AG10803 (cell line): ENCODE measurements at places on chromosomes 11 and 22.
A peak's percentile ranks its signal among the peaks of the same experiment; 100 is the strongest.

GRCh38 chr11:125923012-125923579 lies 18.8 kb downstream of the DDX25 start:
- peak; percentile 66 for DNase-seq

- DNase-seq, result no peak
Observed at GRCh38 chr11:16555956-16556355, 182.5 kb upstream of the C11orf58 start.

DNA sequence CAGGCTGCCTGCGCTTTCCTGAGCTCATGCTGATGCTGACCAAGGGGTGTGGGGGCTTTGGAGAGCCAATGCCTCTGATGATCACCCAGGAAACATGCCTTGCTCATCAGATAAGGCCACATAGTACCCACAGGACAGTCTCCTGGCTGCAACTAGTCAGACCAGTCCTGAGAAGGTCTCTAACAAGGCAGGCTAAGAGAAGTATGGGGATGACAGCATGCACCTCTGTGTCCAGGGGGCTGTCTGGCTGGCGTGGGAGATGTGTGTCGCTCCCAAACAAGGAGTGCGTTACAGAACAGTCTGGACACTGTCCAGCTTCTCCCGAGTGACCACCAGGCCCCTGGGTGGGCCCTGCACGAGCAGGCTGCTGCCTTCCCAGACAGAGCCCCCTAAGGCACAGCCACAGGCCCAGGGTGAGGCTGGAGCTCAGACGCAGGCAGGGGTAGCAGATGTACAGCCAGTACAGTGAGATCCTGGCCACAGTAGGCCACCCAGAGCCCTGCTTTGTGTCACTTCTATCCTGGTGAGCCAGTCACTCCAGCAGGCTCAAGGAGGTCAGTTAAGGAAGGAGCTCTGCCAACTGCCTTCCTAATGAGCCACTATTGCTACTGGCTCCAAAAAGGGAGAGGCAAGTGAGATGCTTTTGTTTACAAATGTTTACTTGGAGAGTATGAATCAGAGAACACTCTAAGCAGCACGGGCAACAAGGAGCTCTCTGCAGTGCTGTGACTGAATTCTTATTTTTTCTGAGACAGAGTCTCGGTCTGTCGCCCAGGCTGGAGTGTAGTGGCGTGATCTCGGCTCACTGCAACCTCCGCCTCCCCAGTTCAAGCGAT lies 66.0 kb upstream of the CLTCL1 start:
- peak; percentile 13 for DNase-seq

GRCh38 chr22:47990481-47990880 lies 1228.0 kb downstream of the TBC1D22A start:
- no peak for DNase-seq

DNA sequence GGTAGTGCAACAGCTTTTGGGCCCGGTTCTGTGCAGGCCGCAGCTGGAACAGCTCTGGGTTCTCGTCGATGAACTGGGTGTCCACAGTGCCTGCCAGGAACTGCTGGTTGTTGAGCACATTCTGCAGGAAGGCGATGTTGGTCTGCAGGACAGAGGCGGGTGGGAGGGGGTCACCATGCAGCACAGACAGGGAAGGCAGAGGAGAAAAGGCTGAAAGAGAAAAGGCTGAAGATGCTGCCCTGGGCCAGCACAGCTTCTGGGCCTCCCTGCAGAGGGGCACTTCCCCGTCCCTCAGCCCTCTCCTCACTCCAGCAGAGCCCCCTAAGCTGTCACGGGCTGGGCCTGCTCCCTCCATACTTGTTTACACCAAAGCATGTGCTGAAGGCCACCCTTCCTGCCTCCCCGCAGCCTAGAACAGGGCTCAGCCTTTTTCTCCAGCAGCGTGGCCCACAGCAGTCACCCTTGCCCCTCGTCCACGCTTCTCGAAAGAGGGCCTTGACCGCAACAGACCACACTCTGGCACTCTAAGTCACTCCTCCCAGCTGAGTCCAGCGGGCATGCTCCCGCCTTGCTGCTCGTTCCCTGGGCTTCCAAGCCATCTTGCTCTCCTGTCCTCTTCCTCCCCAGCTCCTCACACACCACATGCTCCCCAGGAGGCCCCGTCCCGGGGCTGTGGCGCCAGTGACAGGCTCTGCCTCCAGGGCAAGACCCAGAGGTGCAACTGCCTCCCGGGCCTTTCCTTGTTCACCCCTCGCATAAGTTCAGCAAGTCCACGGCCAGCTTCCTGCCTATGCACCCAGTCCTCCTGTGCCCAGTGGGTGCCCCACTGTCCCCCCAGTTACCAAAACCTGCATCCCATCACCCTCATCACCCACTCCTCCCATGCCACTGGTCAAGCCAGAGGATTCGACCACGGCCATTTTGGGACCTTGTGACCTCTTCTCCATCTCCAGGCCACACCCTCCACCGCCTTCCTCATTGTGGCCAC lies 3.3 kb upstream of the LRFN4 start:
- no peak for DNase-seq

- no peak for DNase-seq
Observed at GRCh38 chr11:33897761-33898375, 6.0 kb upstream of the LMO2 start.

DNA sequence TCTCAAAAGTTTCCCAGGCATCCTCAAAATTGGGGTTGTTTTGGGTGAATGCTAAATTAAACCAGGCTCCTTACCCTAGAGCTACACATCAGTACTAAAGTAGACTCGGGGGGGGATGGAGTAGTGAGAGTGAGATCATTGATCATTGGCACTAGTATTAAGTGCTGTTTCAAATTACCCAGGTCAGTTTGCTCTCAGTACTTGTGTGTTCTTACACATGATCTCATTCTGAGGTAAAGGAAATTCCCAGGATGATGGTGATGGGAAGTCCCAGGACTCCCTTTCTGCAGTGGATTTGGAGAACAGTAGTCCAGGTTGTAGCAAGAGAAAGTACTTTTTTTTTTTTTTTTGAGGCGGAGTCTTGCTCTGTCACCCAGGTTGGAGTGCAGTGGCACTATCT lies 12.5 kb downstream of the RBM4 start:
- DNase-seq, result peak; percentile 12

GRCh38 chr22:45869340-45869847 lies 107.6 kb downstream of the WNT7B start:
- DNase-seq, result no peak

DNA sequence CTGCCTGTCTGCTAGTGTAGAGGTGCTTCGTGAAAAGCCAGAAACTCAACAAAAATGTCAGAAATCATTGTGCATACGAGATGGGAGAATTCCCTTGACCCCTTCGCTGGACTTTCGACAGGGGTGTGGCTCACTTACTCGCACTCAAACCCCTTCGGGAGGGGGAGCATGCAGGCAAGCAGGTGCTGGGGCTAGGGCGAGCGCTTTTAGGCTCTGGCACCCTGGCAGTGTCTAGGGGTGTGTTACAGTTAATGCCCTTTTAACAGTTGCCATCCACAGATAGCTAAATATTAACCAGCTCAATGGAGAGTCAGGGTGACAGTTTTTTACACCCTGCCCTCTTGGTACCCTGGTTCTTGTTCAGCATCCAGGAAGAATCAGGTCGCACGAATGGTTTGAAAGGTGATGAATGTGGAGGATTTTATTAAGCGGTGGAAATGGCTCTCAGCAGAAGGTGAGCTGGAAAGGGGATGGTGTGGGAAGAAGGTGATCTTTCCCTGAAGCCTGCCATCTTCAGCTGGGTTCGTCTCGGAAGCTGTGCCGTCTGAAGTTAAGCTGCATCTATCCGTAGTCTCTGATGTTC lies 59.6 kb upstream of the SHANK2 start:
- DNase-seq, result no peak

DNA sequence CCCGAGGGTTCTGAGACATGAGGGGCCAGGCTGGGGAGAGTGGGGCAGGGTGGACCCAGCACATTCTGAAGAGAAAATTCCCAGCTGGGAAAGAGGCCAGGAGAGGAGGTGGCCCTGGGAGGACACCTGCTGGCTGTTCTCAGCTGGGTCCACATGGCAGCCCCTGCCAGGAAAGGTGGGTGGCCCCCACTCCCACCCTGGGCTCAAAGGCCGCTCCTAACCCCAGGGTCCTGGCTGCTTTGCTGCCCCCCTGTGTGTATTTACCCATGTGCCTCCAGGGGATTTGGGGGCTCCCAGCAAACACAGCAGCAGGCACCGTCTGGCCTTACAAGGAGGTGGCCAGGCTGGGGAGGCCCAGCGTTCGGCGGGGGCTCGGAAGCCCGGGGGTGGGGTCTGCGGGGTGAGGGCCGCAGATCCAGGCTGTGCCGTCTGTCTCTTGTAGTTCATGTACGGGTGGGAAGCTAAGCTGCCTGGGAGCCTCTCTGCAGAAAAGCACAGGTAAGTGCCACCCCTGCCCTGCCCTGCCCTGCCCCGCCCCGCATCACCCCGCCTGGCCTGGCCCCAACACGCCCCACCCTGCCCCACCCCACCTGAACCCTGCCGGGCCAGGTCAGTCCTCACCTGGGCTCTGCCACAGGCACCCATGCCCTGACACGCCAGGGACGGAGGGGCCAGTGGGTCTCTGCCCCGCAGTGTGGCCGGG lies 10.6 kb downstream of the MUC5B start:
- no peak for DNase-seq

DNA sequence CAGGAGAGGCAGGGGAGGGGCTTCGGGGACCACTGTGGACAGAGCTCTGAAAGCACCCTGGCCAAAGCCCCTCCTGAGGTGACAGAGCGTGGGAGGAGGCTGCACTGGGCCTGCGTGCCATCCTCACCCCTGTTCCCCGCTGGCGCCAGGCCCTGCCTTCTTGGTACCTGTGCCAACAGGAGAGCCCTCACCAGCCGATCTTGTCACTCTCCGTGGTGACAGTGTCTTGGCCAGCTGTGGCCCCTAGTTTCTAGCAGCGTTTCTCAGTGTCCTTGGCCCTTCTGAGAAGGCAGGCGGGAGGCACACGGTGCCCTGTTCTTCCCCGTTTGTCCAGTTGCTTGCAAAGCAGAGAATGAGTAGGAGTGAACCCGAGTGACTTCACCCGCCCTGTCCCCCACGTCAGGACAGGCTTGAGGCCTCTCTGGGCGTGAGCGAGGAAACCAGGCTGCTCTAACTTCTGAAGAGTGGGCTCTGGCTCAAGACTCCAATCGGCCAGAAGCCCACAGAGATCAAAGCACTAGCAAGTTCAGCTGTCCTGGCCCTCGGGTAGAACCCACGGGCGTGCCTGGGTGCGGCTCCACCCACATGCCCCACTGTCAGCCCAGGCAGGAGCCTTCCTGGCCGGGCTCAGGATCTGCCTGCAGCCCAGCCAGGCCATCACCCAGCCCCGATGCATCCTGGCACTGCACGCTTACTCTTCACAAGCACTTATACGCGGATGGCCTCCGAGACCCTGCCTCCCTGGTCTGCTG lies 60.2 kb upstream of the EMID1 start:
- no peak for DNase-seq

GRCh38 chr11:66745356-66746235 lies 16.6 kb upstream of the SPTBN2 start:
- DNase-seq, result no peak

- peak; percentile 86 for DNase-seq
Observed at GRCh38 chr11:94862926-94863880, 95.0 kb downstream of the AMOTL1 start.

GRCh38 chr22:30238661-30239487 lies 7.7 kb downstream of the LIF start:
- no peak for DNase-seq

GRCh38 chr11:114162719-114163123 lies 103.2 kb downstream of the ZBTB16 start:
- DNase-seq, result peak; percentile 99
